ENCODE measurements at places on chromosomes 7 and 10. TPM values are rescaled to one million over a fixed set of nuclear protein-coding genes. Genes with fewer than 3 reads are reported as not detected.

Gene DNAJC30
- total RNA-seq, result 3.3 TPM

Gene C7orf57
- 2.4 TPM for total RNA-seq

DNA sequence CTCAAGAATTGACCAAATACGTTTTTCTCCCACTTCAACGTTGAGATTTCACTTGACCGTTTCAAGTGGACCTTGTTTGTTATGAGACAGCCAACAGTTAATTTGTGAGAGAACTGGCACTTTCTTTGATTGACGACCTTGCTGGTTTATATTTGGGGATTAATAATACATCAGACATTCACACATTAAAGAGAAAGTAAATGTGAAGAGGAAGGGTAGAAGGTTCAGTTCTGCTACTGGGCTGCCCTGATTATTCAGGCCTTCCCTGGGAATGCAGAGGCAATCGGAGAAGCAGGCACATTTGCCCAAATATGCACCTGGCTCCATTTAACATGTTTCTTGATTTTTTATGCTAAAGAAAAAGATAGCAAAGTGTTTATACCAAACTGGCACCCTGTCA, 114.1 kb downstream of the POU6F2 start:
- DNase-seq, result no peak

GRCh38 chr10:50275650-50276235, 24.4 kb upstream of the ASAH2 start:
- no peak for DNase-seq

All from cerebellum (tissue), 4 donors.